ENCODE measurements at places on chromosomes 7 and 10.

- peak; percentile 34 for ATAC-seq
Measured at GRCh38 chr7:142866361-142867096, 11.7 kb downstream of the EPHB6 start.

DNA sequence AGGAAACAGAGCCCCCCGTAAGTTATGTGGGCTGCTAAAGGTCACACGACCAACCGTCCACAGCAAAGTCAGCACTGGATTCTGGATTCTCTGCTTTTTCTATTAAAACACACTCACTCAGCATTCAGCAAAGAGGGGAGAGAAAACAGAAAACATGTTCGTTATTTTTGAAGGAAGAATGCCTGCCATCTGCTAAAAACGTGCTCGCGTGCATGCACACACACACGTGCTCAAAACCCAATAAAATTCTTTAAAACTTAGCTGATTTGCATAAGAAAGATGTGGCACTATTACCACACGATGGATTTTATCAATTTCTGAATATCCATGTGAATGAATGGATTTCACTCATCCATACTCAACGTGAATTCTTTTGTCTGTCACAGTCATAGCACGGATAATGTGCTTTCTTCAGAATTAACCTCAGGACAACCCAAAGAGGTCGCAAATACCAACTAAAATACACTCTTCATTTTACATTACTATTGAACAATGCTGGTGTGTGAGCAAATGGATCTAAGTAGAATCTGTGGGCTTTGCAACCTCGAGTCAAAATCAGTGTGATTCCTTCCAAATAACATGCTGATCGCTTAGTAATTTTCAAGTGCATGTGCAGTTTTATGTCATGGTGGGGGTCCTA, 40.8 kb downstream of the NRP1 start:
- ATAC-seq, result no peak

DNA sequence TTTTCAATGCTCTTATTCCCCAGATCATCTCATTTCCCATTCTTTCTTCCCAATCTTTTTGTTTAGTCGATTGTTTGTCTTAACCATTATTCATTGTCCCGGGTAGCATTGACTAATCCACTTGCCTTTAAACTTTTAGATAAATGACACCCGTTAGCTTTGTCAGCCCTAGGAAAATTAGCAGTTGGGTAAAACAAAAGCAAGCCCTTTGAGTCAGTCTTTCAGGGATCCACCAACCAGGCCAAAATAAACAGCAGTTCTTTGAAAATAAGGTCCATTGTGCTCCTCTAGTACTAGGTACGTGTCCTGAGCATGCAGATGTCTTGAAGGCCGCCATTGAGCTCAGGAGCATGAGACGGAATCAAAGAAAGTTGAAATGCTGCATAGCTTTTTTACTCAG, 369.7 kb upstream of the MYO3A start:
- no peak for ATAC-seq

GRCh38 chr7:139630643-139631519, 107.4 kb downstream of the CLEC2L start:
- no peak for ATAC-seq

DNA sequence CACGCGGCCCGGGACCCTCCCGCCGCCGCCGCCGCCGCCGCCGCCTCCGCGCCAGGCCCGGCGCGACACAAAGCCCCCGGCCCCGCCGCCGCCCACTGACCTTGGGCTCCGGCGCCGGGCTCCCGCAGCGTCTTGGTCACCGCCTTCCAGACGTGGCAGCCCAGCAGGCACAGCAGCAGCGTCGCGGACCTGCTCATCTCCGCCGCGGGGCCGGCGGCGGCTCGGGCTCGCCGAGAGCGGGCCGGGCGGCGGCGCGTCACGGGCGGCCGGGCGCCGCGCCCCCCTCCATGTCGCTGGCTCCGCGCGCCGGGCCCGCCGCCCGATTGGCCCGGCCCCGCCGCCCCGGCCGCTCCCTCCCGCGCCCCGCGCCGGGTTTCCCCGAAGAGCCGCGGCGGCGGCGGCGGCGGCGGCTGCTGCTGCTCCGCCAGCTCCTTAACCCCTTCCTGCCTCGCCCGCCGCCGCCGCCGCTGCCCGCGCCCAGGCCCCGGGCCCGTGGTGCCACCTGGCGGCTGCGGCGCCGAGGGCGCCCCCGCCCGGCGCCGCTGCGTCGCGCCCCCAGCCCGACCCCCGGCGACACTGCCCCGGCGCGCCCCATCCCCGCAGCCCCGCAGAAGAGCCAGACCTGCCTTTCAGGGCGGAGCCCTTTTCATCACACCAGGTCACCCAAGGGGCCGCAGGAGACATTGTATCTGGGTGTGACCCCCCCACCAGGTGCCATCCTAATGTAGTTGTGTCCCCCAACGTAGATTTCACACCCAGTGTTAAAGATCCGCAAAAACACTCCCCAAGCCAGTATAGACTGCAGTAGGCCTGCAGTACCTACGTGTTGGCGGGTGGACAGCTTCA, at the start of gene FAM171A1:
Gene FAM171A1, minus strand, starts transcription at position 434 of the 846 bp plus-strand sequence. Its CDS starts 237 bp downstream, at position 197.
- ATAC-seq, result peak; percentile 83

GRCh38 chr7:84281518-84281917, 86.9 kb upstream of the SEMA3A start:
- no peak for ATAC-seq
